Stimulated activated CD4-positive, alpha-beta T cell treated with anti-CD3 and anti-CD28 coated beads, TNF-alpha, amount 100 ng/mL, for 1 hour (primary cell): ENCODE measurements at places on chromosomes 11 and 22.

DNA sequence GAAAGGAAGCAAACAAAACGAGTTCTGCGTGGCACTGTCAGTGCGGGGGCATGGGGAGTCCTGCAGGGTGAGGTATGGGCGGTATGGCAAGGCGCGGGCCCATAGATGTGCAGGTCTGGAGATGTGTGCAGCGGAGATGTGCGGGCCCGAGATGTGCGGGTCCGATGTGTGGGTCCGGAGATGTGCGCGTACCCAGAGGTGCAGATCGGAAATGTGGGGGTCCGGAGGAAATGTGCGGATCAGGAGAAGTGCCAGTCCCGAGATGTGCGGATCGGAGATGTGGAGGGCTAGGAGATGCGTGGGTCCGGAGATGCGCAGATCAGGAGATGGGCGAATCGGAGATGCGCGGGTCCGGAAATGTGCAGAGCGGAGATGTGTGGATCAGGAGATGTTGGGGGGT lies 35.9 kb downstream of the CDPF1 start:
- DNase-seq = no peak

GRCh38 chr22:45763236-45763624 lies 91.6 kb downstream of the ATXN10 start:
- DNase-seq = no peak

DNA sequence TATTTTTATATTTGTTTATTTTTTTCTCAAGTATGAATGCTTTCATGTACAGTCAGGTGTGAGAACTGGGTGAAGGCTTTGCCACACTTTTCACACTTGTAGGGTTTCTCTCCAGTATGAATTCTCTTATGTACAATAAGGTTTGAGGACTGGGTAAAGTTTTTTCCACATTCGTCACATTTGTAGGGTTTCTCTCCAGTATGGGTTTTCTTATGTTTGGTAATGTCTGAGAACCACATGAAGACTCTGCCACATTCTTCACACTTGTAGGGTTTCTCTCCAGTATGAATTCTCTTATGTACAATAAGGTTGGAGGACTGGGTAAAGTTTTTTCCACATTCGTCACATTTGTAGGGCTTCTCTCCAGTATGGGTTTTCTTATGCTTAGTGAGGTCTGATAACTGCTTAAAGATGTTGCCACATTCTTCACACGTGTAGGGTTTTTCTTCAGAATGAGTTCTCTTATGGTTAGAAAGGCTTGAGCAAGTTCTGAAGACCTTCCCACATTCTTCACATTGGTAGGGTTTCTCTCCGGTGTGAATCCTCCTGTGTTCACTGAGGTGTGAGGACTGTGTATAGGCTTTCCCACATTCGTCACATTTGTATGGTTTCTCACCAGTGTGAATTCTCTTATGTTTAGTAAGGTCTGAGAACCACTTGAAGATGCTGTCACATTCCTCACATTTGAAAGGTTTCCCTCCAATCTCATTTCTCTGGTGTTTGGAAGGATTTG lies 19.7 kb downstream of the ZNF195 start:
- no peak for DNase-seq

- DNase-seq = no peak
Observed at GRCh38 chr22:24323233-24323632, 52.6 kb downstream of the SPECC1L start.

DNA sequence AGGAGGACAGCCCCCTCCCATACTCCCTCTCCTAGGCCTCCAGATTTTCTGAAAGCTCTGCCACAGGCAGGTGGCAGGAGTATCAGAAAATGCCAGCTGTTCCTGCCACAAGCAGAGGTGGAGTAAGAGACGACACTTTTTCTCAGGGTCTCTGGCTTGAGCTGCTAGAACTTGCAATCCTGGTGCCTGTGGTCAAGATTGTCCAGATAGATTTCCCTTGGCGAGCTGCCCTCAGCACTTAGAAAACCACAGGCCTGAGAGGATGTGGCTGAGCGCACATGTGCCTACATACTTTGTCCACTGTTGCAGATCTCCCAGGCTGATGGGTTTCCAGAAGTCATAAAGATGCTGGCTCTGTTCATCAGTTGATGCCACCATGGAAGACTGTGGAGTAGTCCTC lies 65.7 kb upstream of the NAV2 start:
- DNase-seq = no peak

DNA sequence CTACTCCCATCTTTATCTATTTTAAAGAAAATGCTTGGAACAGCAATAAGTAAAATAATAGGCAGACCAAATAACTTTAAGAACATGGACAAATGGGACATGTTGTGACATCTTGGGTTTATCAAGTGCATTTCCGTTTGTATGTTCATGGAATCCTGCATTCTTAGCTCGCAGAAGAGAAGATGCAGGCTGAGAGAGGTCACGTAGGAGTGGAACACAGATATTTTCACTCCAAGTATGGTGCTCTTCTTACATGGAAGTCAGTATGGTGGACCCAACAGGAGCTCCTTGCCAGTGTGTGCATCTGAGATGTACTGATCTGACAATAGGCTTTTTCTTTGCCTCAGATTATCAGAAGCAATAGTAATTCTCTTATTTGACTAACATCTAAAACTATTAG lies 1.7 kb downstream of the E2F8 start:
- no peak for DNase-seq

DNA sequence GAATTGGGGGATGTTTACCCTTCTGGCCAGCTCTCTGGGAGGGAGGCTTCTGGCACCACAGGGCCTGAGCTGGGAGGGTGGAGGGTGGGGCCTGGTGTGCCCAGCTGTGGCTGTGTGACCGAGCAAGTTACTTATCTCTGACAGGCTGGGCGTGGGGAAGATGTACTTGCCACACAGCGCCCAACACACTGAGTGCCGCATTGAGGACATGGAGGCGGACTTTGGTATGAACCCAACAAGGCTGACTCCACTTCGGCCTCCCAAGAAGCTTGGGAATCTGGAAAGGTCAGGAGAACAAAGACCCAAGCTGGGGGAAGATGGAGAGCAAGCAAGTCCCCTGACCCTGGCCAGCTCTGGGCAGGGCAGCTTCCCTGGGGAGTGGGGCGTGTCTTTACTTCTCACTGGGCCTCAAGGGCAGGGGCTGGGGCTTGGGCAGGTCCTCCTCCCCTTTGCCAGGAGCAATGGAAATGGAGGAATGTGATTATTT lies 2.4 kb upstream of the MGAT3 start:
- DNase-seq = no peak

GRCh38 chr22:29607426-29607825 lies 4.0 kb downstream of the NF2 start:
- DNase-seq = no peak

GRCh38 chr22:46525389-46526243 lies 11.8 kb downstream of the CELSR1 start:
- no peak for DNase-seq

DNA sequence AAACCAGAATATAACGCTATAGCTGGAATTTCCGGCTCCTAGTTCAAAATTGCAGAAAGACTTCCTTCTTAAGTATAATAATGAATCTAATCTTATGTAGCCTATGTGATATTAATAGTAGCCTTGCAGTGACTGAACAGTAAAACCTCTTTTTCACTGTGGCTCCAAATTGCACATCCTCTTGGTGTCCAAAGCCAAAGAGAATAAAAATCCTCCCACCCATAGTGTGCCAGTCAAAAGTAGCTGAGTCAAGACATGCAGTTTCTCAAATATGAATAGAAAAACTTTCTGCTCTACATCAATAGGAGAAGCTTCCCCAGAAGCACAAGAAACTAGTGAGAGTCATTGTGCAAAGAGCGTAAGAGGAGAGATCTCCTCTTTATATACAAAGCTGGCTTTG lies 76.0 kb upstream of the PICALM start:
- no peak for DNase-seq

GRCh38 chr22:22201185-22201929 lies 43.2 kb upstream of the VPREB1 start:
- no peak for DNase-seq

DNA sequence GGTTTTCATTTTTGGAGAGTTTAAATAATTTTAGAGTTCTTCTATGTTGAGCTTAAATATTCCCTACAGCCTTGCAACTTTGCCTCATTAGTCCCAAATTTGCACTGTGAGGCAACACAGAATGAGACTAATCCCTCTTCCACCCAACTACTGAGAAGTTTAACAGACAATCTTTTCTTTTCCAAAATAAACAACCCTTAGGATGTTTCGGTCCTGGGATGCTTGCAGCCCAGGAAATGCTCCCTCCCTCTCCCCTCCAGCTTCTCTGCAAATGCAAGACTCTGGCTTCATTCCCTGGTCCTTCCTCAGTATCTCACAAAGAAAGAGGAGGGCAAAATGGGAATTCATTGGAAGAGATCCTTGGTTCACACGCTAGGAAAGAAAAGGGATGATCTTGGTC lies 222.5 kb downstream of the ST3GAL4 start:
- no peak for DNase-seq

GRCh38 chr11:28461338-28461737 lies 353.1 kb downstream of the METTL15 start:
- no peak for DNase-seq
